ENCODE measurements at places on chromosomes 16 and 17.

DNA sequence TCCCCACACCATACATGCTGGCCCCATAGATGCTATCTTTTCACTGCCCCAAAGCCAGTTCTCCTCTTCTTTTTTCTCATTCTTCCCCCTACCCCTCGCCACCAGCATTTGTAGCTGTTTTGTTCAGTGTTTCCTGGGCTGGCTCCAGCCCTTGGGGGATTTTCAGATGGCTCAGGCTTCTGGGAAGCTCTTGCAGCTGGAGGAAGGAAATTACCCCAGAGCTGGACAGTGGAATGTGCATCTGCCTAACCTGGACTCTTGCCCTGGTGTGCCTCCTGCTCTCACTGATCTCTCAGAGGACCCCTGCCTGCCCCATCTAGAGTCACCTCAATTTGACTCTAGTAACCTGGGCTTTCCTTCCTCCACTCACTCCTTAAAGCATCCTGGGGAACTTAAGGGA lies 82.8 kb downstream of the MYH13 start:
- DNase-seq: no peak

DNA sequence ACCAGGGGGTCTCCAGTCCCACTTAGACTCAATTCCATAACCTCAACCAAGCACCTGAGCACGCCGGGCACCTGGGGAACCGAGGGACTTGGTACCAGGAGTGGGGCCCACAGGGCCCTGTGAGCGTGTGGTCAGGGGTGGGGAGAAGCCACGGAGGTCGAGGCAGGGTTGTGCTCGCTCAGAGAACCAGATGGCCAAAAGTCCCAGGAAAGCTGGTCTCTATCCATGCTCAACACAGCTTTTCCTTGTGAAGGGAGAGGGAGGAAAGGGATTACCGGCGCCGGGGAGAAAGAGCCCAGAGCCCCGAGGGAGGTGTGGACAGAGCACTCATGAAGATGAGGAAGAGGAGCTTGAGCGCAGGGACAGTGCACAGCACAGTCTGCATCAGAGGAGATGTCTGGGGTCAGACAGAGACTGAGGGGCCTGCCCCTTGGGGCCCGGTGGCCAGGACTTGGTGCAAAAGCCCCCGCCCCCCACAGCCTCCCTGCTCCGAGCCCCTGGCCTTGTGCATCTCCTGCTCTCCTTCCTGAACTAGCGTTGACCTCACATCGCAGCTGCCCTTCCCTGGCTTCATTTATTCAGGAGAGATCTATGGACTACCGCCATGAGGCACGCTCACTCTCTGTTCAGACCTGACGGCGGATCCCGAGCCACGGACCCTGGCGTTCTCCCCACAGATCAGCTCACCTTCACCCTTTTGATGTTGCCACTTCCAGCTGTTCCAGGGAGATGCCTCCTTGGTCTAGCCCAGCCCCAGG lies 355.4 kb upstream of the TNRC6C start:
- DNase-seq: no peak

- DNase-seq: no peak
These were observed 568.9 kb downstream of the WWOX start for GRCh38 chr16:78668393-78668792.

DNA sequence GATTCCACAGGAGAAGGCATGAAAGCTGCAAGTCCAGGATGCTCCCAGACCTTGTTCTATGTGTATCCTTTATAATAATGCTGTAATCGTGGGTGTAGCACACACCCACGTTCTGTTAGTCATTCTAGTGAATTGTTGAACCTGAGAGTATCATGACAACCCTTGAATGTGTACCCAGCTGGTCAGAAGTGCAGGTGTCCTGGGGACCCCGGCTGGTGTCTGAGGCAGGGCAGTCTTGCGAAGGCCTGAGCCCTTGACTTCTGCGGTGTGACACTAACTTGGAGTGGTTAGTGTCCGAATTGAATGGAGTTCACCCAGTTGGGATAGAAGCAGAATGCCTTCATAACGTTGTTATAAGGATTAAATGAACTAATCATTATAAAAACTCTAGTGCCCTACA lies 218.0 kb upstream of the TNRC6C start:
- DNase-seq: no peak
